Naive B cell (primary cell): ENCODE measurements at places on chromosomes 12 and 14.

DNA sequence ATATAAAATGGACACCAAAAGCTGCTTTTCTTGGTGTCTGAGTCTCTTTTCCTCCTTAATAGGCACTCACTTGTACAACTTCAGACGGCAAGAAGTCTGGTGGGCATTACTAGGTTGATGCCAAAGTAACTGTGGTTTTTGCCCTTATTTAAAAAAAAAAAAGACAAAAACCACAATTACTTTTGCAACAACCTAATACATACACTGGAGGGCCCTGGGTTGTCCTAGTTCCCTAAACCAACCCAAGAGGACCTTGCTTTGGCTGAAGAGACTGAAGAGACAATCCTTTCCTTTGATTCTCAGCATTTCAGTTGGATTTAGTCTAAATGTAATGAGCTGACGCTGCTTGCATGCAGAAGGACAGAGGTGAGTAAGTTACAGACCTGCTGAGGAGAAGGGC is 16.2 kb upstream of the PLEKHG3 start:
- DNase-seq, result no peak

GRCh38 chr14:53148671-53149070 is 4.5 kb downstream of the DDHD1 start:
- no peak for DNase-seq

GRCh38 chr14:68969278-68970033 is 9.6 kb downstream of the ACTN1 start:
- DNase-seq, result no peak

DNA sequence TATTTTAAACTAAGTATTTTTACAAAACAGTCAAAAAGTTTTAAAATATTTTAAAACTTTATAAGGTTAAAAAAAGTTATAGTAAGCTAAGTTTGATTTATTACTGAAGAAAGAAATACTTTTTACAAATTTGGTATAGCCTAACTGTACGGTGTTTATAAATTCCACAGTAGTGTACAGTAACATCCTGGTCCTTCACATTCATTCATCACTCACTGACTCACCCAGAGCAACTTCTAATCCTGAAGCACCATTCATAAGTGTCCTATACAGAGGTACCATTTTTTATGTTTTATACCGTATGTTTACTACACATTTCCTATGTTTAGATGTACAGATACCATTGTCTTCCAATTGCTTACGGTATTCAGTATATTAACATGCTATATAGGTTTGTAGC is 170.0 kb downstream of the KLHL28 start:
- DNase-seq, result no peak

DNA sequence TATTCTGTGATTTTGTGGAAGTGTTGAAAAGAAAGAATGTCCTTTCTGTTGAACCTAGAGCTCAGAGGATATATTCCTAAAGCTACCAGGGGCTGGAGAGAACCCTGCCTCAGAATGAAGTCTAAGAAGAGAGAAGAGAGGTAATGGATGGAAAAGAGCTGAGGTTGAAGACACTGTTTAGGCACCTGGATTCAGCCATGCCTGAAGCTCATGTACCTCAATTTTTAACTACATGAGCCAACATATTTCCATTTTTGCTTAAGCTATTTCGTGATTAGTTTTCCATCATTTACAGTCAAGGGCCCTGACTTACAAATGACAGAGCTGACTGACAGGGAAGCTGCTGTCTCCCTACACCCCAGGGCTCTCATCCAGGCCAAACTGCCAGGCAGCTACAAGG is 10.7 kb downstream of the CAMKK2 start:
- DNase-seq, result no peak

- DNase-seq, result no peak
These were observed 169.2 kb downstream of the SYT1 start for GRCh38 chr12:79033788-79034187.

DNA sequence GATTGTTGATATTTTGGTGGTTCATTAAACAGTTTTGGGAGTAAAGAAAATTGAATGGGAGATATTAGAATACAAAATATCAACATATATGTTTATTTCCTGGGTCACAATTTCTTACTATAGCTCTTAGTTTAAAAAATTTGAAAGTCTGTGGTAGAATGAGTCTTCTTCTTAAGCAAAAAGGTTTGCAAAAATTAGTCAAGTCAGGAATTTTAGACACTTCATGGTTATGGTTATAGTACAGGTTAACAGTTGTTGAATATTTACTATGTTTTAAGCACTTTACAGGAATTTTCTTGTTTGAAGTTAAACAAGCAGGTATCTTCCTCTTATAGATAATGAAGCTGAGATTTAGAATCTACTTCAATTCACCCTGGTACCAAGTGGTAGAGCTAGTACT is 56.8 kb downstream of the USP15 start:
- no peak for DNase-seq

- no peak for DNase-seq
These were observed 117.3 kb upstream of the CAND1 start for GRCh38 chr12:67151886-67152285.

DNA sequence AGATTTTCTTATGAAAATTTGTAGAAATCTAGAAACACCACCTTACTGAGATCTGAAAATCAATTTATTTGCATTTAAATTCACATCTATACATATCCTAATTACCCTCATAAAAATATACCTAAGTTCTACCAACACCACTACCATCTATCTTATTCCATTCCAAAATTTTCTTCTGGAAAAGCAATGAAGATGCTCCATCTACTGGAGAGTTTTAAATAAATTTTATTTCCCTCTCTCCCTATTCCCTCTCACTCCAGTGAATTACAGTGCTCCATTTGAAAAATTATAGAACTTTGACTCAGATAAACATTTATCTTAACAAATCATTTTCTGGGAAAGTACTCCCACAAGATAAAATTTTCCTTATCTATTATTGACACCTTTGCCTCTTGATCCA is 2.3 kb upstream of the C14orf39 start:
- DNase-seq, result no peak

DNA sequence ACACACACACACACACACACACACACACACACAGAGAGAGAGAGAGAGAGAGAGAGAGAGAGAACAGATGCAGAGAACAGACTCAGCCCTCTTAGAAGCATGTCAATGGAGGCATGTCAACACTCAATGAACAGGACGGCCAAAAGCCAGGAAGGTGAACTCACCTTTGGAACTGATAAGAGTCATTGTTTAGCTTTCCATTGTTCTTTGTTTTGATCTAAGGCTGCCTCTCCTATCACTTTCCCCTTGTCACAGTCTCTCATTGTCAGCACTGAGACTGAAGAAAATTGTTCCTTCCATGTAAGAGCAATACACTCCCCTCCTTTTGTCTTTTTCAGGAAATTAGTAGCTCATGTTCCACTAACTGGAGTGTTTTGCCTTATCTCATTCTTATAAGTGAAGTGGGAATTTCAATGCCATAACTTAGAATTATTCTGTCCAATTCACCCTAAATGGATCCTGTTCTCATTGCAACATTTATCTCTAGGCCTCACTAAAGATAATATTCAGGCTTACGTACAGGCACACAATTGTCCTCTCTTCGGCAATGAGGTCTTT is 218.0 kb downstream of the DUSP6 start:
- no peak for DNase-seq

- DNase-seq, result no peak
These were observed 4.7 kb upstream of the KANSL2 start for GRCh38 chr12:48686615-48687334.

- DNase-seq, result no peak
These were observed 904.3 kb downstream of the NRXN3 start for GRCh38 chr14:79074510-79074909.
